ENCODE measurements at places on chromosomes 3 and 15. TPM values are rescaled to one million over a fixed set of nuclear protein-coding genes. Genes with fewer than 3 reads are reported as not detected.
A peak's percentile ranks its signal among the peaks of the same experiment; 100 is the strongest.

- DNase-seq, result peak; percentile 22
These were observed 174.8 kb upstream of the BCL6 start for GRCh38 chr3:187920030-187920429.

DNA sequence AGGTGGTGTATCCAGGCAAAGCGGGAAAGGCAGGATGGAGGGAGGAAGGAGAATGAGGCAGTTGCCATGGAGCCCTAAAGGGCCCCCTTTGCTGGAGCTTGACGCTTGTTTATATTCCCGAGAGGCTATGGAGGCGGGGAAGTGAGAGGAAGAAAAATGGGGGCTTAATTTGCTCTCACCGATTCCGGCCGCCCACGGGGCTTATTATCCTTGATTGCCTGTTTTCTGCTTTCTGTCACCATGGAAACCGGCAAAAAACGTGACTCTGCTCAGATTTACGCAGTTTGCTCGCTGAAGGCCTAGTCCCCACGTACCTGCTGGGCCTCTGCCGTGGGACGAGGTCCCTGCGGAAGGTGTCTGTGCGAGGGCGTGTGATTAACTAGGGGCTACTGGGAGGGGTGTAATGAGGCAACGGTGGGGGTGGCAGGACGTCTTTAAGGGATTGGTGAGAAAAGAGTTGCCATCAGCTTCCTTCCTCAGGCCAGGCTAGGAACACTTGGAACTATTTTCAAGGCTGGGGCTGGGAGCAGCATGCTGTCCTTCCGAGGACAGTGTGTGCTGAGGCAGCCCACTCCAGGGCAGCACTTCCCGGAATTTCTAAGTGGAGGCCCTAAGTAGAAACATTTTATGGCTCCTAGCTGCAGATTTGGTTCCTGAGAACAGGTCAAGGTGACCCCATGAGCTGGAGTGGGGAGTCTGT lies 110.8 kb upstream of the NDN start:
- no peak for DNase-seq

GRCh38 chr15:40360015-40360414 lies 2.0 kb downstream of the DISP2 start:
- no peak for DNase-seq

DNA sequence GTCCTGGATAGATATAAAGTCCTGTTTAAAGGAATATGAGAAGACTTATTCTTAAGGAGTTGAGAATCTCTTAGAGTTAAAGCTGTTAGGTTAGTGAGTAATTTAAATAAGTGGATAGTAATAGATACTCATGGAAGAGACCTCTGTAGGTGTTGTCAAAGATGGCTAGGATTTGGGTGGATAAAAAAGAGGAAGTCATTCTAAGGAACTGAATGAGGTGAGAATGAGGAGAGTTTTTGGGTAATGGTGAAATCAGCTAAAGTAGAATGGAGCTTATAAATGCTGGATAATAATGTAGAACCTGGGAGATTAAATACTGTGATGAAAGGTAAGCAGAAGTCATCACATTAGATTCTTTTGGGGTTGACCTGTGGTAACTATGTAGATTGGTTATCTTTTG lies 8.1 kb downstream of the ARIH1 start:
- DNase-seq, result no peak

GRCh38 chr15:48389691-48390143 lies 58.5 kb downstream of the DUT start:
- DNase-seq, result no peak

GRCh38 chr3:94071713-94072284 lies 8.9 kb downstream of the NSUN3 start:
- DNase-seq, result no peak

DNA sequence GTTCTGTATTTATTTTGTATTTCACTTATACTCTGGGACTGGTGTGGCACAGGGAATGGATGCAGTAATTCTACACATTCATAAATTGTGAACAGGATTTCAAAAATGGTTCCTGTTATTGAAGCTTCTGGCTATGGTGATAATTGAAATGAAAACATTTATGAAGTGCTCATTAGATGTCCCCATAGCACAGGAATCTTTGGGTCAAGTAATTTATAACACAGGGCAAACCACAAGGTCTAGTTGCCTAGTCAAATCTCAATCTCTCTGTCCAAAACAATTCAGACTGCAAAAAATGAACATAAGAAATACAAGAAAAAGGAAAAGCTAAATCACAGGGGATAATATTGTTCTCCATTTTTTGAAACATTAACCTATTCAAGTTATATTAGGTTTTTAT lies 117.5 kb upstream of the PTPRG start:
- no peak for DNase-seq

GRCh38 chr3:50806806-50807205 lies 132.1 kb downstream of the DOCK3 start:
- no peak for DNase-seq

DNA sequence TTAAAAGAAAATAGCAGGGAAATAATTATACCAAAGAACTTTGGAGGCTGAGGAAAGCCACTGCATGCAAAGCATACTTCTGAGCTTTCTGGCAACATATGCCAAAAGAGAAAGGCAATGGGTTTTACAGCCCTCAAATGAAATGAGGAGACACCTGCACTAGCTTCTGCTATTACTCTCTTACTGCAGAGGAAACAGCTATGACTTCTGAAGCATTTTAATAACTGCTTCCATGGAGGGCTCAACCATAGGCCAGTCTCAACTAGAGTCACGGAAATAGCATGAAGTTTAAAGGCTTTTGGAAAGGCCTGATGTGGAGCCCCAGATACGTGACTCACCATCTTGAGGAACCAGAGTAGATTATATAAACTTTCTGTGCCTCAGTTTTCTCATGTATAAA lies 114.8 kb downstream of the OXNAD1 start:
- DNase-seq, result no peak

- no peak for DNase-seq
These were observed 10.7 kb downstream of the AQP9 start for GRCh38 chr15:58148633-58149445.

- DNase-seq, result no peak
These were observed 38.9 kb upstream of the GNB5 start for GRCh38 chr15:52230073-52230472.

DNA sequence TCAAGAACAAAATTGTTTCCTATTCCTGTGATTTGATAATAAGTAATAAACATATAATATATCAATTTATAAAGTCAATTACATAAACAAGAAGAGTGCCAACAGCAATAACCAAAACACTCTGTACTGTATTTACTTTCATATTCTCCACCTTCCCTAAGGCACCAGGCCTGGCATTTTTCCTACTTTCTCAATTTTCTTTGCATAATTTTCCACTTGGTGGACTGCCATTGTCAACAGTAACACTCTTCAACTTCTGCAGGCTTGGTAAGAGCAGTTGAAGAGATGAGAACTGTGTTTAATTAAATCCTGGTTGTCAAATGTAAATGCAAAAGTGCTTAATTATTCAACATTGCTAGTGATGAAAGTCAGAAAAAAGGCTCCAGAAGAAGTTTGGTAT lies 229.8 kb upstream of the PLSCR5 start:
- no peak for DNase-seq

DNA sequence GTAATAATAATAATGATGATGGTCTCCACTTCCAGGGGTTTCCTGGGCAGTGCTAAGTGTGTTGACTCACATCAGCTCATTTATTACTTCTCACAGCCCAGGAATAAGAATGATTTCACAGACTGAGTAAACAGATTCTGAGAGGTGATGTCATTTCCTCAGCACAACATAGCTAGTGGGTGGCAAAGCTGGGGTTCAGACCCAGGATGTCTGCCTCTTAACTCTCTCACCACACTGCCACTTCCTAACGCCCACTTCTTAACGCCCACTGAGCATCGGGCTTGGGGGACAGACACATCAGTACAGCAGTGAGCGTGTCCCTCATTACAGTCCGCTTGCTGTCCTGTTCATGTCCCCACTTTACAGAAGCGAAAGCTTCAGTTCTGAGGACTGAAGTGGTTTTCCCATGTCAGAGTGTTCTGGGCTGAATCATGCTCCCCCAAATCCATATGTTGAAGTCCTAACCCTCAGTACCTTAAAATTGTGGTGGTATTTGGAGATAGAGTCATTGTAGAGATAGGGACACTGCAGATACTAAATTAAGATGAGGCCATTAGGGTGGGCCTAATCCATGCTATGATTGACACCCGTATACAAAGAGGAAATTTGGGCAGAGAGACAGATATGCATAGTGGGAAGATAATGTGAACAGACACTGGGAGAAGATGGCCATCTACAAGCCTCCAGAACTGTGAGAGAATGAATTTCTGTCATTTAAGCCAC lies 68.0 kb downstream of the ATP2B2 start:
- peak; percentile 85 for DNase-seq

DNA sequence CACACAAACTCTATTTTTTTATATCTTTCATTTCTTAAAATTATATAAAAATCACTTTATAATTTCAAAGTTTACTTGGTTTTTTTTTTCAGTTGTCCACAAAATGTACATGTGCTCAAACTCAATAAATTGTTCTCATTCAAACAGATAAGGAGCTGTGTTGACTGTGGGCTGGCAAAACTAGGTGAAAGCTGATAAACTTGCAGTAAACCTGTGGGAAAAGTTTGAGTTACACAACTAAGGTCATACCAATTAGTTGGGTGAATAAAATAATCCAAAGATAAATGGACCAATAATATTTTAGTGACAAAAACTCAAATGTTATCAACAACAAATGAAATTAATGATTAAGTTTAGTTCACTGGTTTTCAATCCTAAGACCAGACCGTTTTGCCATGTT lies 12.6 kb upstream of the UPK1B start:
- DNase-seq, result no peak

- no peak for DNase-seq
These were observed 164.5 kb downstream of the THSD4 start for GRCh38 chr15:71279757-71280141.

Gene WDR73
- 14.9 TPM for total RNA-seq

Gene PHC3
- total RNA-seq, result 38.7 TPM

Gene PP2D1
- not detected for total RNA-seq

All from activated CD4-positive, alpha-beta memory T cell treated with anti-CD3 and anti-CD28 coated beads for 36 hours (primary cell).